MCF 10A (cell line): ENCODE measurements at places on chromosomes 3 and 15. TPM values are rescaled to one million over a fixed set of nuclear protein-coding genes. Genes with fewer than 3 reads are reported as not detected.

The GP9 gene
- not detected in 2 replicates for total RNA-seq

The PP2D1 gene
- total RNA-seq = not detected in 2 replicates

The IFT57 gene
- 38.9 and 46.6 TPM in 2 replicates for total RNA-seq

The ACTC1 gene
- not detected in 2 replicates for total RNA-seq

The CLSTN2 gene
- not detected in 2 replicates for total RNA-seq

The POPDC2 gene
- total RNA-seq = 0.91 and 0.93 TPM in 2 replicates

The SNTN gene
- total RNA-seq = not detected in 2 replicates

DNA sequence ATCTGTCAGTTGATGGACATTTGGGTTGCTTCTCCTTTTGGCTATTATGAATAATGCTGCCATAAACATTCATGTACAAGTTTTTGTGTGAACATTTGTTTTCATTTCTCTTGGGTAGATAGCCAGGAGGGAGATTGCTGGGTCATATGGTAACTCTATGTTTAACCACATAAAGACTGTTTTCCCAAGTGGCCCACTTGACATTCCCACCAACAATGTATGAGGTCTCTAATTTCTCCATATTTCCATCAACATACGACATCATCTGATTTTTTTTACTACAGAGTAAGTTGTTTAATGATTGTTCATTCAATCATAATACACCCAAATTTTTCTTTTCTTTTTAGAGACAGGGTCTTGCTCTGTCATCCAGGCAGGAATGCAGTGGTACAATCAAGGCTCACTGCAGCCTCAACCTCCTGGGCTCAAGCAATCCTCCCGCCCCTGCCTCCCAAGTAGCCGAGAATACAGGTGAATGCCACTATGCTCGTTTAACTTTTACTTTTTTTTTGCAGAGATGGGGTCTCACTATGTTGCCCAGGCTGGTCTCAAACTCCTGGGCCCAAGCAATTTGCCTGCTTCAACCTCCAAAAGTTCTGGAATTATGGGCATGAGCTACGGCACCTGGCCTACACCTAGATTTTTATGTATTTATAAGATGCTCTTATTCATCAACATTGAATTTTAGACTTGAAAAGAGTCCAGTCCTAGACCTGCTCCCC lies 6.8 kb downstream of the IP6K1 start:
- H3K27ac ChIP-seq = no peak overlapping the region
- no peaks in the 10 kb centered on the region for H3K27me3 ChIP-seq
- H3K4me3 ChIP-seq = no peak overlapping the region
- DNase-seq = no peak

DNA sequence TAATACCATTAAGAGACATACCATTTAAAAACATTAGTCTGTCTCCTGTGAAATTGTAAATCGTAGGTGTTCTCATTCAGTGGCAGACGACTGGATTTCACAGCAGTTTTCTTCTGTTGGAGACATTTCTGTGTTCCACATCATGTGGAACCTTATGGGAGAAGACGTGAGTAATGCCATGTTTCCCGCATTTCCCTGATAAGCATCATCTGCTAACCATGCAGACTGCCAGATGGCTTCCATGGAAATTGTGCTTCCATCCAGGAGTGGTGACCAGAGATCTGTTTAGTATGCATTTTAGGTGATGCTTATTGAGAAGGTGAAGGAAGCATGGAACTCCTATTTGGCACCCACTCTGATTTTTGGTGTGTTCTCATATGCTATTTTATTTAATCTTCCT lies 28.4 kb upstream of the ST3GAL6 start:
- no peaks in the 10 kb centered on the region for H3K36me3 ChIP-seq
- H3K27ac ChIP-seq = no peak overlapping the region
- no peak for DNase-seq
- H3K4me1 ChIP-seq = peaks cover 12% of the 10 kb centered on the region
- no peaks in the 10 kb centered on the region for H3K27me3 ChIP-seq
- peak overlapping the region; percentile 76 for H3K4me3 ChIP-seq

DNA sequence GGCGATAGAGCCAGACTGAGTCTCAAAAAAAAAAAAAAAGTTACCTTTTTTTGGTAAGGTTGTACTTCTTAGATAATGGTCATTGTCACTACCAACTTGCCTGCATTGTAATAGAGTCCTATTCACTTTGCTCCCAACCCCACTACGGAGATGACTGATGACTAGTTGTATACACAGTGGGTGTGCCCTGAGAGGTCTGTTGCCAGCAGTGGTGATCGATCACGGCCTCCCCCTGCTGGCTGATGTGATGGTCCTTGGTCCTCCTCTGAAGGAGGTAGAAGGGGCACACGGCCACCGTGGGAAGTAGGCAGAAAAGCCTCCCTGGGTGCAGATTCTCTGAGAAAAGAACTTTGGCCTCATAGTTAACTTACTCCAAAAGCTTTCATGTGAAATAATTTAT lies 10.7 kb downstream of the GCNT3 start:
- H3K27ac ChIP-seq = no peak overlapping the region
- peak; percentile 72 for DNase-seq

DNA sequence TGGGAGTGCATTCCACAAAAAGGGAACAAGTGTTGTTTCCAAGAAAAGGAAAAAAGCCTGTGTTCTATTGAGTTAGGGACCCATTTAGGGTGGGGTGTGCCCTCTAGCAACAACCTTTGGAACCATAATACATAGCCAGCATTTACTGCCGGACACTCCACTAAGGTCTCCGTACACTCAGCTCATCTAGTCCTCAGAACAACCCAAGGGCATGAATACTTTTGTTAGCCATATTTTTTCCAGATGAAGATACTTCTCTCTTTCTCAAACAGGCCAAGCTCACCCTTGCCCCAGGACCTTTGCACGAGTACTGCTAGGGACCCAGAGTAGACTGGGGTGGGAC lies 46.2 kb downstream of the GLDN start:
- H3K4me3 ChIP-seq = no peak overlapping the region
- no peak for DNase-seq
- no peaks in the 10 kb centered on the region for H3K36me3 ChIP-seq
- peaks cover 4% of the 10 kb centered on the region for H3K4me1 ChIP-seq
- no peaks in the 10 kb centered on the region for H3K27me3 ChIP-seq

DNA sequence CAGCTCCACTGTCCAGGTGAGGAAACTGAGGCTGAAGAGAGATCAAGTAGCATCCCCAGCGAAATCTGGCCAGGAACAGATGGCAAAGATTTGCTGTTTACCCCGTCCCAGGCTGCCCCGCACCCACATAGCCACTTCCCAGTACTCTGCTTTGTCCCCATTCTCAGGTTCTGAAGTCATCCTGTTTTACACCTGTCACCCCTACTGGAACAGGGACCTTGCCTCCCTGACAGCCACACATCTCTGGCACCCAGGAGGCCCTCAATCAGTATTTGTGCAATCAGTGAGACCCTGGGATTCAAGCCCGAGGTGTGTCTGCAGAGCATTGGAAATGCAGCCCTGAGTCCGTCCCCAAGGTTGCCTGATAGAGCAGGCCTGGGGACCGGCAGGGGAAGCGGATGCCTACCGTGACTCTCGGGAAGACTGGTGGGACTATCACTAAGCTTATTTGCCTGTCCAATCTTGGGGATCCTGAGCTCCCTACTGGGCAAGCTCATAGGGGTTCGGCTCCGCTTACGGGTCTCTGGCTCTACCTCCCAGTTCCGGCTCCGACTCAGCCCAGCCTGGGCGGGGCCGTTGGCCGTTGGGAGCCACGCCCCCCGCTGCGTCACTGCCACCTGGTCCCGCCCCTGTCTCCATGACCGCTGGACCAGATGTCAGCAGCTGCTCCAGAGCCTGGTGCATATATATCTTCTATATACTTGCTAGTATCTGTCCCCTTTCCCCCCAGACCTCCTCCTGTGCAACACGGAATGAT lies 17.5 kb upstream of the FANCD2 start:
- peak overlapping the region; percentile 66 for H3K4me3 ChIP-seq
- H3K4me1 ChIP-seq = peaks cover 8% of the 10 kb centered on the region
- peak; percentile 77 for DNase-seq
- no peak overlapping the region for H3K27ac ChIP-seq
- no peaks in the 10 kb centered on the region for H3K27me3 ChIP-seq

DNA sequence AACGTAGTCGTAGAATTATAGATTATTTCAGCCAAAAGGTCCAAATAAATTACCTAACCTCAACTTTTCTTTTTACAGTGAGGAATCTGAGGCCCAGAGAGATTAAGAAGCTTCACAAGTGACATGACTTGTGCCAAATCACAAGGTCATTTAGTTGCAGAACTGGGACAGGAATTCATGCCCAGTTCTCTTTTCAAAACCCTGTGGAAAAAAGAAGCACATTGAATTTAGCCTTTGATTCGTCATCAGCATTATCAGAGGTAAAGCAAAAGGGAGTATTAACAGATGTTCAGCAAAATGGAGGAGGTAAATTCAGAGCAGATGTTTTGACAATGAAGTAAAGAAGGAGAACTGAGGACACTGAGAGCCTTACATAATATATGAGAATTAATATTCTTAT lies 4.5 kb downstream of the SERPINI2 start:
- H3K4me3 ChIP-seq = no peak overlapping the region
- DNase-seq = no peak
- no peak overlapping the region for H3K27ac ChIP-seq
- H3K4me1 ChIP-seq = no peaks in the 10 kb centered on the region
- H3K27me3 ChIP-seq = peaks cover 14% of the 10 kb centered on the region

DNA sequence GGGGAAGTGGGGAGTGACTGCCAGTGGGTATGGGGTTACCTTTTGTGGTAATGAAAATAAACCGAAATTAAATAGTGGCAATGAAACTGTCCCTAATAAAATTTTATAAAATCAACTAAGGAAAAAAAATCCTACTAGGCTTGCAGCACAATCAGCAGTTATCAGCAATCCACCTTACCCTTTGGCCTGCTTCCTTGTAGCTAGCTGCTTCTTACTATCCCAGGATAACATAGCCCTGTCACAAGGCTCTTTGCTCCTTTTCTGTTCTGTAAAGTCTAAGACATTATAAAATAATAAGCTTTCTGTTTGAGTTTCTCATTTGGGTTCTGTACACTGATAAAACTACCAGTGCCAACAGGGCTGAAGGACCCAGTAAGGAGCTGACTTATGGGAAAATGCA lies 23.0 kb upstream of the CTXND1 start:
- no peak overlapping the region for H3K4me3 ChIP-seq
- no peaks in the 10 kb centered on the region for H3K36me3 ChIP-seq
- no peak overlapping the region for H3K27ac ChIP-seq
- no peaks in the 10 kb centered on the region for H3K4me1 ChIP-seq
- DNase-seq = no peak

- H3K36me3 ChIP-seq = no peaks in the 10 kb centered on the region
- H3K4me1 ChIP-seq = peaks cover 46% of the 10 kb centered on the region
- no peak overlapping the region for H3K4me3 ChIP-seq
- peak; percentile 77 for DNase-seq
- no peaks in the 10 kb centered on the region for H3K27me3 ChIP-seq
- no peak overlapping the region for H3K27ac ChIP-seq
These were observed 255.5 kb downstream of the UACA start for GRCh38 chr15:70507772-70508371.

DNA sequence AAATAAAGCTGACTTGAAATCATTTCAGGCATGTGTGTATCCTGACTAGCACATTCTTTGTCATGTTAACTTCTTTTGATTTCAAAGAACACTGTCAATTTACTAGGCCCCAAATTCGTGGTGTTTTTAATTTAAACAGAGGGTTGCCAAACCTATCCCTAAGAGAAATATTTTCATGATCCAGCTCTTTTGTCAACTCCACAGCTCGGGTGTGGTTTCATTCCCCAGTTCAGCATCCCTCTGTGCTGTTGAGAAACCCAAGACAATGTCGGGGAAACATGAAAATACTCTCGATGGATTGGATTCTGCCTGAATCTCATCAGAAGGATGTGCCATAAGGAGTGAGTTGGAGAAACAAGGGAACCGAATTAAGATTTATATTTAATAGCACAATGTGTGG lies 84.4 kb upstream of the PHLDB2 start:
- H3K4me3 ChIP-seq = no peak overlapping the region
- H3K27me3 ChIP-seq = no peaks in the 10 kb centered on the region
- H3K27ac ChIP-seq = no peak overlapping the region
- no peaks in the 10 kb centered on the region for H3K36me3 ChIP-seq
- peaks cover 5% of the 10 kb centered on the region for H3K4me1 ChIP-seq

DNA sequence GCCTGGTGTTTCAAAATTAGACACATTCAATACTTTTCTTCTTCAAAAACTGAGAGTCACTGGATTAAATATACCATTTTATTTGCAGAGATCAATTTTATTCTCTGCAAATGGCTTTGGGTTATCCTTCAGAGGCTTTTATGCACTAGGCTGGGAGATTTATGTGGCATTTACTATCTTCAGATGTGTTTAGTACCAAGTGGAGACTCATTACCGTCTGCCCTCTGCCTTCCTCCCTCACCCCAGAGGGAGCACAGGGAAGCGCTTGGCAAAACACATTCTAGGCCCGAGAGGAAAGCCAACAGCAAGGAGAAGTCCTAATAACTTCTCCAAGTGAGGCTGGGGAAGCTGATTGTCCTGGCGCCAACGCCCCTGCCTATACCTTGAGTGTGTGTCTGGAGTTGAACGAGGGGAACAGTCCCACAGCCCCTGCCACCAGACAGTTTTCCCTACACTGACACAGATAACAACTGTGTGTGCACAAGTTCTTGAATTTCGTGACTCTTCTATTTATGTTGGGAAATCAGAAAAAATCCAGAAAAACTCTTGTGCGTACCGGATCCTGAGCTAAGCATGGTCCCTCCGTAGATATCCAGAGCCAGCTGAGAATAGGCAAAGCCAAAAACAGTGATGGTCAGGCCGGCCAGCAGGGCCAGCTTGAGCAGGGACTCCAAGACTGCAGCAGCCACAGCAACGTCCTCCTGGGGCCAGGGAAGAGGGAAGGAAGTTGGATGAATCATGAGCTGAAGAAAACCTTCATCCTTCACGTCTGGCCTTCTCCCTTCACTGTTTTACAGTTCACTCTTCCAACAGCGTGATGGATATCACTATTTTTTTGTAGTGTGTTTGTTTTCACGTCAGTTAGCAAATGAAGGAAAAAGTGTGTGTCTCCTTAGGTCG lies 26.6 kb downstream of the RFT1 start:
- no peak overlapping the region for H3K4me3 ChIP-seq
- DNase-seq = no peak
- peaks cover 72% of the 10 kb centered on the region for H3K36me3 ChIP-seq
- no peaks in the 10 kb centered on the region for H3K4me1 ChIP-seq
- no peak overlapping the region for H3K27ac ChIP-seq

GRCh38 chr15:67107014-67107812 lies 41.8 kb downstream of the SMAD3 start:
- no peaks in the 10 kb centered on the region for H3K27me3 ChIP-seq
- DNase-seq = peak; percentile 99
- peaks cover 40% of the 10 kb centered on the region for H3K4me1 ChIP-seq
- H3K4me3 ChIP-seq = peak overlapping the region; percentile 52
- peaks cover 10% of the 10 kb centered on the region for H3K36me3 ChIP-seq

DNA sequence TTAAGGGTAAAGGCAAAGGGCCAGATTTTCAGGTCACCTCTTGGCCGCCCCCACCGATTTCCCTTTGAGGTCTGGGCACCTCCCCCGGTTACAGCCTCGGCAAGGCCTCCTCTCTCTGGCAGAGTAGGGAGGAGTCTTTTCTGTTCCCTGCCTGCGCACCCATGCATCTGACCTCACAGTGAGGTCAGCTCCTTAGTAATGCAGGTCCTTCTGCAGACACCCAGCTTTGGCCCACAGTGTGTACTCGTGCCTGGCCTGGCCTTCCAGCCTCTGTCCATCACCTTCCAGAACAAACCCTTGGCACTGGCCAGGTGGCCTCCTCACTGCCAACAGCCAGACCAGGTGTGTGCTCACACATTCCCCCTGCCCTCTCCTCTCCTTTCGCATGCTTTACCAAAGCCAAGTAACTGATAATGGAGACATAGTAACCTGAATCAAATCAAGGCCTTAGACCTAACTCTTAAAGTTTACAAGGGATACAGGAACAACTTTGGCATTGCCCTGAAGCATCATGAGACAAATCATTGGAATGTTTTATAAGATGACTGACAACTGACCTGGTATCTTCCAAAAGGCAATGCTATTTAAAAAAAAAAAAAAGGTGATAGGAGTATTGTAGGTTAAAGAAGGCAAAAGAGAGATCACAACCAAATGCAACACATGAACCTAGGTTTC lies 61.3 kb downstream of the CORO2B start:
- peak; percentile 31 for DNase-seq
- no peaks in the 10 kb centered on the region for H3K36me3 ChIP-seq
- H3K4me3 ChIP-seq = no peak overlapping the region
- peaks cover 21% of the 10 kb centered on the region for H3K4me1 ChIP-seq
